Panc1 (cell line): ENCODE measurements at places on chromosomes 16 and 17.
A peak's percentile ranks its signal among the peaks of the same experiment; 100 is the strongest.

DNA sequence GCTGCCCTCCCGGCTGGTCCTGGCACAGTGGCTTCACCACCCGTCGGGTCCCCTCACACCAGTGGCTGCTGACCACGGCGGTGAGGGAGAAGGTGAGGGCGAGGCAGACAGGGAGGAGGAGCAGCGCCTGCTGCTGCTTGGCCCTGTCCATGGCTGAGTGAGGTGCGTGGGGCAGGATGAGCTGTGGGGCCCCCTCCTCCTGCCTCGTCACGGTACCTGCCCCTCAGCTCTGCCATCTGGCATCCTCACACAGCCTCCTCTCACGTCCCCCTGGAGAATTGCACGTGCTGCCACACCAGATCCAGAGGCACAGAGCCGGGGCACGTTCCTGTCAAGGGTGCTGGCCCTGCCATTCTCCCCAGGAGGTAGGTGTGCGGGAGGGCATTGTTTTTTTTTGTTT lies at the start of gene GSG1L2:
Gene GSG1L2, minus strand, starts transcription at position 159 of the 400 bp plus-strand sequence. Its CDS starts 8 bp downstream, at position 151.
- no peaks in the 10 kb centered on the region for H3K27me3 ChIP-seq
- no peak within 1 kb of the TSS for H3K27ac ChIP-seq
- no peak for DNase-seq
- no peaks in the 10 kb centered on the region for H3K36me3 ChIP-seq
- no peak within 1 kb of the TSS for H3K4me3 ChIP-seq

GRCh38 chr17:62981933-62982332 lies 15.9 kb downstream of the TANC2 start:
- no peaks in the 10 kb centered on the region for H3K36me3 ChIP-seq
- no peak overlapping the region for H3K4me3 ChIP-seq
- no peaks in the 10 kb centered on the region for H3K27me3 ChIP-seq
- H3K4me1 ChIP-seq, result no peaks in the 10 kb centered on the region
- no peak overlapping the region for H3K27ac ChIP-seq

DNA sequence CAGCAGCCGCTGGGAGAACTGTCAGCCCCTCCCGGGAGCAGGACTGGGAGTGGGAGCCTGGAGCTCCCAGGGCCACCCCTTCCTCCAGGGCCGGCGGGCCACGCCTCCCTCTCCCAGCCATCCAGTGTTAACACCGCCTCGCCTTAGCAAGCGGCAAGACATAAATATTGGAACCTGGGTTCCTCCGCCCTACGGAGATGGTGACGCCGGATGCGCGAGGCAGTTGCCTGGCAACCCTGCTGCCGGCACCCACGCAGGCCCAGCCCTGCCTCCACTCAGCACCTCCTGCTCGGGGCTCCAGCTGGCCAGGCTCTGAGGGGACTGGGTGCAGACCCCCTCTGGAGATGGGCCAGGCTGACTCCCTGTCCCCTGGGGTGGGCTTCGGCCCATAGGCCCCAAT lies 27.4 kb upstream of the CACNA1H start:
- H3K36me3 ChIP-seq, result no peaks in the 10 kb centered on the region
- no peak overlapping the region for H3K4me3 ChIP-seq
- peaks cover 10% of the 10 kb centered on the region for H3K4me1 ChIP-seq
- no peaks in the 10 kb centered on the region for H3K27me3 ChIP-seq

DNA sequence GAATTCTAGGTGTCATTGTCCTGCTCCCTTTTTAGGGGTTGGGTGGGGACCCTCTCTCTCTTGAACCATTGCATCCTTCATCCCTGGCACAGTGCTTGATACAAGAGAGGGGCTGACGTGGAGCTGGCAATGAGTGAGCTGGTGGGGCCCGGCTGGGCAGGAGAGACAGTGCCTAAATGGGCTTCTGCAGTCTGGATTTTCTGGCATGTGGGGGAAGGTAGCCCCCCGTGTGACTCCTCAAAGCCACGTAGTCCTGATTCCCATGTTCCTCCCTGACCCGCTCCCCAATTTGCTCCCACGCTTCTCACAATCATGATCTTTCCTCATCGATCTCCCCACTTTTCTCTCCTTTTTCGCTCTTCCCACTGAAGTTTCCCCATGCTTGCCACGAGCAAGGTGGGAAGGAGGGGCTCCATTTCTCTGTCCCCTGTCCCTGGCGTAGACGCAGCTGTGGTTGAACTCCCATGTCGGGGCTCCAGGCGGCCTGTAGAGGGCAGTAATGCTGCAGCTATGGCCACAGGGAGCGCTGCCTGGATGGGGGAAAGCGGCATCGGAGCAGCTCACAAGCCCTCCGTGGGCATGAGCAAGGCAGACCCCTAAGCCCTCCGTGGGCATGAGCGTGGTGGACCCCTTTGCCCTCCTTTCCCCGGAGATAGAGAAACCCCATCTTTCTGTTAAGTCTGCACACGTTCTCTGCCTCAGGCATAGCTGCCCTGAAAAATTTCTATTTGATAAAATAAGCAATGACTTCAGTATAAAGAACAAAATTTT lies 47.5 kb downstream of the HAPSTR1 start:
- 0 out of 2 replicates have a peak, but pooled peaks cover 13% of the 10 kb centered on the region for H3K4me1 ChIP-seq
- DNase-seq, result no peak
- H3K27ac ChIP-seq, result no peak overlapping the region
- H3K36me3 ChIP-seq, result no peaks in the 10 kb centered on the region

GRCh38 chr16:67013823-67014633 lies 14.9 kb upstream of the CBFB start:
- H3K36me3 ChIP-seq, result no peaks in the 10 kb centered on the region
- no peak overlapping the region for H3K27ac ChIP-seq
- H3K4me3 ChIP-seq, result peak overlapping the region; percentile 45
- H3K4me1 ChIP-seq, result no peaks in the 10 kb centered on the region

DNA sequence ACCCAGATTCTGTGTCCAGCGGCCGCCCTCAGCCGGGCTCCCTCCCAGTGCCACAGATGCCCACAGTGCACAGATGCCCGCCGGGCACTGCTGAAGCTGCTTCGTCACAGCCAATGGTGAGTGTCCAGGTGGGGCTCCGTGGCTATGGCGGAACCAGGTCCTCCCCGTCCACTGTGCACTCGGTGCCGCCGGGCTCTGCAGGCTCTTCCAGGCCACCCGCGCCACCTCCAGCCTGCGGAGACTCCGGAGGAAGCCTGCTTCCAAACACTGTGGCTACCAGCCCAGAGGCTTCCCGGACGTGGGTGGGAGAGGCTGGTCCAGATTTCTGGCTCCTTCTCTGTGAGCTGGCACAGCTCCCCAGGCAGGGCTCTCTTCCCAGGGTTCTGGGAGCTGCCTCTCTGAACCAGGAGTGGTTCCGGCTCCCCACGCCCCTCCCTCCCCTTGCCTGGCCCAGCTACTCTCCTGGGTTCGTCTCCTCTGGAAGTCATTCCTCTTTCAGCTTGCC lies 2.8 kb upstream of the PYCR1 start:
- no peak overlapping the region for H3K27ac ChIP-seq
- peaks cover 3% of the 10 kb centered on the region; the same call in 1 of the 2 replicates for H3K36me3 ChIP-seq
- H3K27me3 ChIP-seq, result no peaks in the 10 kb centered on the region
- DNase-seq, result no peak

DNA sequence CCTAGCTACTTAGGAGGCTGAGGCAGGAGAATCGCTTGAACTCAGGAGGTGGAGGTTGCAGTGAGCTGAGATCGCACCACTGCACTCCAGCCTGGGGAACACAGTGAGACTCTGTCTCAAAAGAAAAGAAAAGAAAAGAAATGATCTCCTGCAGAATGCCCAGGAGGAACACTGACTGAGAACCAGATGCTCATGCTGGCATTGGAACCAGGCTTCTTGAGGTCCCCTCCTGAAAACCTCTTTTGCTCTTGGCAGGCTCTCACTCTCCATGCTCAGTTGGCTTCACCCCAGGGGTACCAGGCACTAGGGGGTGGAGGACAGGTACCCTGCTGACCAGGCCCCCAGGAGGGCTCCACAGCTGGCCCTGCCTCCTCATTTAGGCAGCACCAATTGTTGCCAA lies 8.5 kb upstream of the TNFRSF17 start:
- no peak overlapping the region for H3K4me3 ChIP-seq
- H3K27ac ChIP-seq, result no peak overlapping the region
- H3K4me1 ChIP-seq, result no peaks in the 10 kb centered on the region
- no peaks in the 10 kb centered on the region for H3K36me3 ChIP-seq

DNA sequence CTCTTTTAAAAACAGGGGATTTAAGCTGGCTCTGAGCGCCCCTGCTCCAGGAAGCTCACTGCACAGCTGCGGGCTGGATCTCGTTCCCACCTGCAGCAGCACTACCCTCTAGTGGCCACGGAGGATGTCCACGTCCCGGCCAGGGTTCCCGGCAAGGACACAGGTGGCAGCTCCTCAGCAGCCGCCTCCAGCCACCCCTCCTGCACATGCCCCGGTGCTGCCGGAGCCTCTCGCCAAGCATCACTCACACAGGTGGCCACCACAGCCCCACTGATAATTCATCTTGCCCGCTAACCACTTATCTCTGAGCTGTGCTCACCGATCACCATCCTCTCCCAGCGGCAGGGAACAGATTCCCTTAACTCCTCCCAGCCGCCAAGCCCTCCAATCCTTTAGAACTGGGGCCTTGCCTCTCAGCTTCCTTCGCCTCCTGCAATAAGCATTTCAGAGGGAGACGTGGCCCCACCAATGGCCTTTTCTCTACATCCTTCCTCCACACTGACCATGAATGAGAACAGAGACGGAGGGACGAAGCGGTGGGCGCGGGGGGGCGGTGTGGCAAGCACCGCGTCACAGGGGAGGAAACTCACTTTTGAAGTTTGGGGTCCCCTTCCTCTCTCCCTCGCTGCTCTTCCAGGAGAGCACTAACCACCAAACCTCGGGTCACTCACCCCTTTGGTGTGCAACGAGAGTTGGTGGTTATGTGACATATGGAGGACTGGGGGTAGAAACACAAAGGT lies 222.1 kb downstream of the RBFOX3 start:
- DNase-seq, result no peak
- H3K36me3 ChIP-seq, result no peaks in the 10 kb centered on the region; the same call in 1 of the 2 replicates
- H3K4me3 ChIP-seq, result no peak overlapping the region
- H3K4me1 ChIP-seq, result 0 out of 2 replicates have a peak, but pooled peaks cover 3% of the 10 kb centered on the region
- H3K27me3 ChIP-seq, result peaks cover 27% of the 10 kb centered on the region
- H3K27ac ChIP-seq, result no peak overlapping the region

- no peaks in the 10 kb centered on the region for H3K4me1 ChIP-seq
- no peak within 1 kb of the TSS for H3K4me3 ChIP-seq
- peaks cover 7% of the 10 kb centered on the region for H3K27me3 ChIP-seq
- H3K36me3 ChIP-seq, result no peaks in the 10 kb centered on the region
Observed at GRCh38 chr17:55510986-55511721, at the start of gene SMIM36. SMIM36 (minus strand) TSS chr17:55511452.

GRCh38 chr16:86046667-86047270 lies 147.8 kb downstream of the IRF8 start:
- no peak overlapping the region for H3K4me3 ChIP-seq
- H3K36me3 ChIP-seq, result no peaks in the 10 kb centered on the region
- H3K27me3 ChIP-seq, result no peaks in the 10 kb centered on the region

- no peak for DNase-seq
Observed at GRCh38 chr17:76515274-76515949, 14.2 kb upstream of the RHBDF2 start.

DNA sequence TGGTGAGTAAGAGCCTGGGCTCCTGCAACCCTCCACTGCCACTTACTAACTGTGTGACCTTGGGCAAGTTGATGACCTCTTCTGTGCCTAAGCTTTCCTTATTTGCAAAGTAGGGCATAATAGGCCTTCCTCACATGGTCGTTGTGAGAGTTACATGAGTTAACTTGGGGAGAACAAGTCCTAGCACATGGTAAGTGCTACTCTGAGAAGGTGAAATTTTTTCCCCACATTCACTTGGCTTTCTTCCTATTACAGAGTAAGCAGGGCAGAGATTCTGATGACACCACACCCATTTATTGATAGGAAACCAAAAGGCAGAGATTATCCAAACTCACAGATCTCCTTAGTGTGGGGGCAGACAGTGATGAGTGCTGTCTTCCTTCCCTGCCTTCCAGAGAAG lies 1.6 kb downstream of the KCNH4 start:
- H3K36me3 ChIP-seq, result no peaks in the 10 kb centered on the region
- DNase-seq, result no peak
- no peaks in the 10 kb centered on the region for H3K27me3 ChIP-seq
- no peak overlapping the region for H3K4me3 ChIP-seq
- no peak overlapping the region for H3K27ac ChIP-seq

GRCh38 chr17:80169784-80170500 lies at the start of gene CARD14:
CARD14 (plus strand) TSS chr17:80170030; CDS start chr17:80181439, 11,409 bp downstream.
- no peaks in the 10 kb centered on the region for H3K4me1 ChIP-seq
- no peak for DNase-seq
- H3K27me3 ChIP-seq, result no peaks in the 10 kb centered on the region
- H3K4me3 ChIP-seq, result no peak within 1 kb of the TSS
- no peak within 1 kb of the TSS for H3K27ac ChIP-seq

- H3K36me3 ChIP-seq, result no peaks in the 10 kb centered on the region
- H3K27me3 ChIP-seq, result no peaks in the 10 kb centered on the region
- DNase-seq, result no peak
- H3K4me1 ChIP-seq, result no peaks in the 10 kb centered on the region
Observed at GRCh38 chr16:54242199-54242598, 44.4 kb downstream of the IRX3 start.

DNA sequence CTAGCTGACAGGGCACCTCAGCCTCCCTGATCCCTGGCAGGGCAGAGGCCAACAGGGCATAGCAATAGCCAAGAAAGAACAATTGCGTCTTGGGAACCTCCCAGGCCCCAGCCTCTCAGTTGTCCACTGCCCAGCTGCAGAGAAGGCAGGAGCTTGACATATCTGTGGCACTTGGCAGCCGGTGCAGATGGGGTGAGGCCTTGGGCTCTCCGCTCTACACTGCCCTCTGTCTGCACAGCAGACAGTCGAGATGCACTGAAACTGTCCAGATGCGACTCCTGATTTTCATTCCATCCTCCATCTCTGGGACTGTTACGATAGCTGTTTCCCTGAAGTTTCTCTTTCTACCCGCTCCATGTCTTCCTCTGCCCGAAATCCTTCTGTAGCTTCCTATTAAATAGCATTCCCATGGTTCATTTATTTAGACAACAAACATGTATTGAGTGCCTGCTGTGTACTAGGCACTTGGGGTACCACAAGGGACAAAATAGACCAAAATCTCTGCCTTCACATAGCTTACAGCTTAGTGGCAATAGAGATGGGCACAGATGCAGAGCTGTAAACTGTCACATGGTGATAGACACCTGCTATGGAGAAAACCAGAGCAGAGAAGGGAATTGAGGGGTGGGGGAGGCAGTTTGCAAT lies 3.3 kb downstream of the POLR3E start:
- no peaks in the 10 kb centered on the region for H3K27me3 ChIP-seq
- no peaks in the 10 kb centered on the region for H3K36me3 ChIP-seq

DNA sequence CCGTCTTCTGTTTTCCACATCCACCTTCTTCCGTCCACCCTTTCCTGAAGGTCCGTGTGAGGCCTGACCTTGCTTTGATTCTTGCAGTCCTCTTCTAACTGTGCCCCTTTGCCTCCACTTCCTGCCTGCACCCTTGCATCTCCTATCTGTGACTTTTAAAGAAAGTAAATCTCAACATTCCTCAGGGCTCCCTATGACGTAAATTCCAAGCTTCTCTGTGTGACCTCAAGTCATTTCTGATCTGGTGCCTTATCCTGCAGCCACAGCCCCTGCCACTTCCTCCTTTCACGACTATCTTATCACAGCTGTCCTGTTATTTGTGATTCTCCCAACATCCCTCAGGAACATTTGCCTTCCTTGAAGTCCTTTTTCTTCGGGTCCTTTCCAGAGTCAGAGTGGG lies 520.5 kb downstream of the CDH13 start:
- no peaks in the 10 kb centered on the region for H3K36me3 ChIP-seq
- H3K27me3 ChIP-seq, result no peaks in the 10 kb centered on the region
- H3K4me1 ChIP-seq, result no peaks in the 10 kb centered on the region
- H3K27ac ChIP-seq, result no peak overlapping the region
- H3K4me3 ChIP-seq, result no peak overlapping the region
